ENCODE measurements at places on chromosomes 7 and 10.

GRCh38 chr7:28986765-28987110 is 28.6 kb upstream of the TRIL start:
- no peak for DNase-seq

DNA sequence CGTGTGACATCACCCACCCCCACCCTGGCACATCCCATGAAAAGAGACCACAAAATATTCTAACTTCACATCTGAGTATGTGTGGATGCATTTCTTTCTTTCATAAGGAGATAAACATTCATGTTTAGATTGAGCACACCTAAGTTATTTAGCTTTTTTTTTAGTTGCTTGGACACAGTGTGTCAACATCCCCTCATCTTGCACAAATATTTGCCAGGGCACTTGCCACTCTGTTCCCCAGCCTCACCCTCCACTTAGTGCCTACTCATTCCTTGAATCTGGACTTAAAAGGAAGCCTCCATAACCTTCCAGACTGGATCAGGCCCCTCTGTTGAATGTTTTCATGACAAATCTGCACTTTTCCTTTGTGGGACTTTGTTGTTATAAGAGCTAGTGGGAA is 338.9 kb upstream of the IGFBP3 start:
- DNase-seq: no peak

GRCh38 chr10:110498982-110499795 is 1.5 kb downstream of the DUSP5 start:
- DNase-seq: no peak

GRCh38 chr10:103490986-103491314 is 2.6 kb upstream of the NEURL1 start:
- DNase-seq: no peak

- no peak for DNase-seq
Observed at GRCh38 chr10:3292636-3293035, 120.1 kb upstream of the PITRM1 start.

DNA sequence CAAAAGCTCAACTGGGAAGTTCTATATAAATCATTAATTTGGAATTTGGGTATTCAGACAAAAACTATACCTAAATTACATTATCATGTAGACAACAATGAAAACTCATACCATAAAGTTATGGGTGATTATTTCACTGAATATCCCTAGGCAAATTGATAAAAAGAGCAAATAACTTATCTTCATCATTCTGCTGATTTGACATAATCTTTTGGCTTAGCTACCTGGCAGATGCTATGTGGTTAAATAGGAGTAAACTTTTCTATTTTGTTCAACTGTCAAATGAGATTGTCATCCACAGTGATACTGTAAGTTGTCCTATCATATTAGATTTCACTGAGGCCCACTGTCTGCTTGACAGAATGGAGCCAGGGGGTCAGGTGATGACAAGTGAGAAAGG is 148.9 kb upstream of the FEZF1 start:
- no peak for DNase-seq

Measured in ascending aorta (tissue), 2 donors.